GM23248 (cell line): ENCODE measurements at places on chromosomes 7 and 10. TPM values are rescaled to one million over a fixed set of nuclear protein-coding genes. Genes with fewer than 3 reads are reported as not detected.

PTPN20 gene
- polyA plus RNA-seq: 0.13 and 0.15 TPM in 2 replicates

- H3K36me3 ChIP-seq: peaks cover 7% of the 10 kb centered on the region
- H3K4me1 ChIP-seq: no peaks in the 10 kb centered on the region
- no peak overlapping the region for H3K27ac ChIP-seq
- no peaks in the 10 kb centered on the region for H3K27me3 ChIP-seq
Measured at GRCh38 chr7:92304406-92304893, 58.7 kb downstream of the ANKIB1 start.

GRCh38 chr10:21002091-21002878 lies 105.2 kb upstream of the NEBL start:
- no peak for DNase-seq
- no peaks in the 10 kb centered on the region for H3K36me3 ChIP-seq
- H3K4me3 ChIP-seq: no peak overlapping the region
- no peaks in the 10 kb centered on the region for H3K4me1 ChIP-seq

GRCh38 chr10:105956550-105956949 lies 1208.0 kb downstream of the SORCS1 start:
- no peaks in the 10 kb centered on the region for H3K27me3 ChIP-seq
- DNase-seq: no peak
- H3K4me3 ChIP-seq: no peak overlapping the region
- H3K36me3 ChIP-seq: no peaks in the 10 kb centered on the region

LRRC18 gene
- polyA plus RNA-seq: not detected in 2 replicates

DNA sequence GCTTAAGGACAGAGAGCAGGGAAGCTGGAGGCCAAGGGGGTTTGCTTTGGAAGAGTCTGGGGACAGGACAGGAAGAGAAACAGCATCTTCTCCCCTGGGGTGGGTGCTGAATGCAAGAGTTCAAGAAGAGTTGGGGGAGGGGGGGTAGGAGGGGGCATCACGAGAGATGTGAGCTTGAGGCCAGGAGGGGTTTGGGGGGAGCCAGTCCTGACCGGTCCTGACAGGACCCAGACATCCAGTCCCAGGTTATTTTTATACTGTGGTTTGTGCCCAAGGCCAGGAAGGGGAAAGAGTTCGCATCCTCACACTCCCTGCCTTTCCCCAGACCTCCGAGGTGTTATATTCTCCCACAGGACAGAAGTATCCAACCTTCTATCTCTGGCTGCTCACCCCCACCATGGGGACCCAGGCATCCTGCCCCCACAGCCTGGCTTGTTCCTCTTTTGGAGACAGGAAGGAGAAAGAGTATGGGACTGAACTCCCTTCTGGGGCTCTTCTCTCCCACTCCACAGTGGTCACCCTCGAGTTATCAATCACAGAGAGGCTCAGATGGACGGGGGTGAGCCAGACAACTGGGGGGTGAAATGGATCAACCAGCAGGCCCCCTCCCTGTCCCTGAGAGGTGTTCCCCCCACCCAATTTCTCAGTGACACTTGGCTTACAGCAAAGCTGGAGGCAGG lies 2.8 kb downstream of the TSC22D4 start:
- peak; percentile 10 for DNase-seq
- no peaks in the 10 kb centered on the region; the same call in 1 of the 2 replicates for H3K36me3 ChIP-seq
- peak overlapping the region; percentile 93 for H3K4me3 ChIP-seq
- H3K4me1 ChIP-seq: peaks cover 11% of the 10 kb centered on the region; the same call in 1 of the 2 replicates
- H3K27me3 ChIP-seq: no peaks in the 10 kb centered on the region
- H3K27ac ChIP-seq: no peak overlapping the region

GRCh38 chr10:95741807-95742467 lies 14.0 kb upstream of the ENTPD1 start:
- H3K4me3 ChIP-seq: no peak overlapping the region
- H3K27ac ChIP-seq: no peak overlapping the region
- H3K27me3 ChIP-seq: no peaks in the 10 kb centered on the region
- H3K36me3 ChIP-seq: no peaks in the 10 kb centered on the region
- H3K4me1 ChIP-seq: no peaks in the 10 kb centered on the region
- peak; percentile 37 for DNase-seq

GRCh38 chr7:9958486-9958885 lies 1015.2 kb upstream of the PHF14 start:
- no peaks in the 10 kb centered on the region for H3K27me3 ChIP-seq
- no peaks in the 10 kb centered on the region for H3K36me3 ChIP-seq
- no peak overlapping the region for H3K27ac ChIP-seq
- H3K4me1 ChIP-seq: no peaks in the 10 kb centered on the region
- no peak overlapping the region for H3K4me3 ChIP-seq

SFTPA1 gene
- not detected in 2 replicates for polyA plus RNA-seq

DNA sequence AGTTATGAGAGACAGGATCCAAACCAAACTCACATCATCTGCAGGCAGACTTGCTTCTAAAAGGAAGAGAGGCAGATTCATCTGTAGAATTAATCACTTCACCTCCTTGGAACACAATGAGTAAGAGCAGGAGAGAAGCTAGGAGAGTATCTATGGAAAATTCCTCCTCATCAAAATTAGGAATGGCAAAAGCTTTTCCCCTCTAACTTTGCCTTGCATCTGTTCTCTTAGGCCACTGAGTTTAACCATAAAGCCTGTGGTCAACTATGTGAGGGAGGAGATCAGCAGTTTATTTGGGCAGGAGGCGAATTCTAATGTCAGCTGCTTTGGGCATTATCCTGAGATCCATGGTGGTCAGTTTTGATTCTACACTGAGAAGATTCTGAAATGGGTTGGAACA lies 561.7 kb downstream of the GFRA1 start:
- no peaks in the 10 kb centered on the region for H3K27me3 ChIP-seq
- no peak overlapping the region for H3K27ac ChIP-seq
- H3K36me3 ChIP-seq: no peaks in the 10 kb centered on the region
- no peak for DNase-seq
- H3K4me1 ChIP-seq: no peaks in the 10 kb centered on the region

GRCh38 chr7:31651234-31652062 lies 35.6 kb upstream of the PPP1R17 start:
- H3K27me3 ChIP-seq: no peaks in the 10 kb centered on the region
- H3K4me3 ChIP-seq: no peak overlapping the region
- H3K27ac ChIP-seq: no peak overlapping the region
- H3K36me3 ChIP-seq: no peaks in the 10 kb centered on the region
- no peak for DNase-seq

SAMD9L gene
- polyA plus RNA-seq: 18.5 and 19.9 TPM in 2 replicates

DNA sequence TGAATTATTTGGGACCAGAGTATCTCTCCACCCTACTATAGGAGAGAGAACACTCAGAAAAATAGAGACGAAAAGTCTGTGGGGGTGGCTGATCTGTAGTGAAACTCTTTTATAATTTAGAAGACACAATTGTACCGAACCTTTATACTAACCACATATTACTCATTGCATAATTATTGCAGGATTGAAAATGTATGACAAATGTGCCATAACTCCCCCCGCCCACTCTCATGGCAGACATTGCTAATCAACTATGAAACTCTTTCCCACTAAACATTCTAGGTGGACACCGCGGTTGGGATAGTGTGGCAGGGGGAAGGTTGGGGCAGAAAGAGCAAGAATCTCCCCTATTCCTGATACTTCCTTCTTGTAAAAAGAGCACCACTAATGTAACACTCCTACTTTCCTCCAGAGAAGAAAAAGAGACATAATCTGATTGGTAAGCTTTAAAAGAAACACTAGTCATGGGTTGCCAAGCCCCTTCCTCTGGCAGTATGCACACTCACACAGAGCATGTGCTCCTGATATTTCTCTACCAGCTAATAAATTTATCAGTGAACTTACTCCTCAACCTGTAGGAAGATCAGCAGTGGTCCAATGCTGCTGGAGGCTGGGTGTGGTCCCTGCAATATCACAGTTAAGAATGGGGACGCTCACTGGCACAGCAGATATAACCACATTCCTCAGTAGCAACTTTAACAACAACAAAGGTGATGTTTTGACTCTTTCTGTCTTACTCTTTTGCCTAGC lies 18.7 kb upstream of the ARID5B start:
- no peaks in the 10 kb centered on the region for H3K36me3 ChIP-seq
- peak overlapping the region; percentile 29 for H3K27ac ChIP-seq
- H3K27me3 ChIP-seq: no peaks in the 10 kb centered on the region
- DNase-seq: peak; percentile 75
- H3K4me1 ChIP-seq: peaks cover 10% of the 10 kb centered on the region

PANK1 gene
- 2.1 and 3.3 TPM in 2 replicates for polyA plus RNA-seq

DNA sequence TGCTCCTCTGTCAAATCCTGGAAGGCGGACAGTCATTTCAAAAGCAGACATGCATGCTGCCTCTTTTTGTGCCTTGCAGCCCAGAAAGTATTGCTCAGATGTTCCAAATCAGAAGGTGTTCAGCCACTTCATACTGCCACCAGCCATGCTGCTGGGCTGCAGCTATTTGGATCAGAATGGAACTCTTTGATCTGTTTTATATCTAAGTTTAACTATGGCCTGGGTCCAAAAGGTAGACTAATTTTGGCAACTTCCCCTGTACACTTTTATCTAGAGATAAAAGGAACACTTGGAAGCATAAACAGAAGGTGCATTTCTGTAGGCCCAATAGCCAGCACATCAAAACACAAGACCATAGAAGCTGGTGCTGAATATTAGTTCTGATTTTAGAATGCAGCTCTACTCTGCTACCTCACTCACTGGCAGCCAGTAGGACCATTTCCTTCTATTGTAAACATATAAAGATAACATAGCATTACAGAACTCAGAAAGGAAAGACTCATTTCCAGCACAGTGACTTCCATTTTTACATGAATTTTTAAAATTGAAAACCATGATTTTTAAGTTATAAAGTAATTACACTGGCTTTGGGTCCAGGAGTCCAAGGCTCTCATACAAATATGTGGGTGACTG lies 143.1 kb upstream of the CAV2 start:
- peak overlapping the region; percentile 96 for H3K27ac ChIP-seq
- peaks cover 53% of the 10 kb centered on the region for H3K4me1 ChIP-seq
- no peak for DNase-seq
- no peaks in the 10 kb centered on the region for H3K27me3 ChIP-seq
- H3K4me3 ChIP-seq: no peak overlapping the region
- no peaks in the 10 kb centered on the region for H3K36me3 ChIP-seq

DNA sequence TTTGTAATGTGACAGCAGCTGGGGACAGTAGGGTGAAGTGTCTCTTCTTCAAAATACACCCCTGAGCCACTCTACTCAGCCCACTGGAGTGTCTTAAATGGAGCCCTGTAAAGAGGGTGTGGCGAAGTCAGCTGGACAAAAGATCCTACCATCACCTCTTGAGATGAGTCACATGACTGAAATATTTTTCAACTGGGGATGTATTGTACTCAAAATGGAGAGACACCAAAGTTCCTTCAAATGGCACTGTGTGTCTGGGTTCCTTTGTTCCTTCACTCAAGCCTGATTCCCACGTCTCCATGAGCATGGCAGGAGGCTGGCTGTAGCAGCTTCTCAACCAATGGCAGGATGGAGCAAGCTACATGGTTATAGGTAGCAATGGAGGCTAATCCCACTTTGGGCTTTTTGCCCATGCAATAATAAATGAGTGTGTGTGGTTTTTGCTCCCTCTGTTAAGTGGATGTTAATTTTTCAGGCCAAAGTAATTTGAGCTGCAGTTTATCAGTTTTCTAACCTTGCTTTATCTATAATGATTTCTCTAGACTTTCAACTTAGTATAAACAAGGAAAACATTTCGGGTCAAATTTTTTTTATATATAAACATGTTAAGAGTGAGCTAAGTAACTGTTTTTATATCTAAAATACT lies 68.2 kb downstream of the CLEC2L start:
- no peak for DNase-seq
- H3K27me3 ChIP-seq: no peaks in the 10 kb centered on the region
- no peak overlapping the region for H3K27ac ChIP-seq
- peaks cover 14% of the 10 kb centered on the region; the same call in 1 of the 2 replicates for H3K36me3 ChIP-seq
- peaks cover 9% of the 10 kb centered on the region for H3K4me1 ChIP-seq

GRCh38 chr10:35789996-35790395 lies 147.9 kb upstream of the FZD8 start:
- DNase-seq: peak; percentile 71
- no peak overlapping the region for H3K4me3 ChIP-seq
- H3K36me3 ChIP-seq: no peaks in the 10 kb centered on the region

GRCh38 chr7:66720561-66720960 lies 20.0 kb upstream of the RABGEF1 start:
- no peak for DNase-seq
- H3K36me3 ChIP-seq: peaks cover 72% of the 10 kb centered on the region
- no peaks in the 10 kb centered on the region for H3K27me3 ChIP-seq
- H3K4me3 ChIP-seq: no peak overlapping the region

CRYGN gene
- not detected in 2 replicates for polyA plus RNA-seq

DNA sequence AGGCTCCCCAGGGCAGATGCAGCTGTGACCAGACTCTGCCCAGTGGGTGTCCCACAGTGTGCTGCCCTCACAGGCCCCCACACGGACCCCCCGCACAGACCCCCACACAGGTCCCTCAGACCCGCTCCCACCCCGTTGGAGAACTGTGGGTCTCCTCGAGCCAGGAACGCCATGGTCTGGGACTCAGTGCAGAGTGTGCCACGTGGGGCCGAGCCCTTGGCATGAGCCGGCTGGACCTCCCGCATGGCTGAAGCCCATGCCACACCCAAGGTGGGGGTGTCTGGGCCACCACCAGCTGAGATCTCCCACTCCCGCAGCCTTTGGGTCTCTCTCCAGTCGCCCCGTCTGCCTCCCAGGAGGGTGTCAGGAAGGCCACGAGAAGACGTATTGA lies 34.3 kb downstream of the JAKMIP3 start:
- H3K27me3 ChIP-seq: peaks cover 4% of the 10 kb centered on the region; the same call in 1 of the 2 replicates
- no peak for DNase-seq
- H3K27ac ChIP-seq: no peak overlapping the region
- H3K36me3 ChIP-seq: no peaks in the 10 kb centered on the region
- H3K4me1 ChIP-seq: no peaks in the 10 kb centered on the region

GRCh38 chr7:45324683-45325237 lies 167.2 kb downstream of the RAMP3 start:
- H3K36me3 ChIP-seq: no peaks in the 10 kb centered on the region
- H3K4me1 ChIP-seq: no peaks in the 10 kb centered on the region
- DNase-seq: peak; percentile 2

ABCB4 gene
- polyA plus RNA-seq: 0.73 and 0.77 TPM in 2 replicates

- H3K27me3 ChIP-seq: no peaks in the 10 kb centered on the region
- H3K27ac ChIP-seq: no peak overlapping the region
- DNase-seq: no peak
- H3K4me3 ChIP-seq: no peak overlapping the region
- H3K36me3 ChIP-seq: no peaks in the 10 kb centered on the region
- no peaks in the 10 kb centered on the region for H3K4me1 ChIP-seq
Measured at GRCh38 chr10:104040382-104040781, 45.3 kb downstream of the COL17A1 start.
